NCI-H2081 (cell line): ENCODE measurements at places on chromosomes 12 and 14.

- no peak for DNase-seq
Observed at GRCh38 chr14:102344485-102344884, 18.2 kb downstream of the CINP start.

DNA sequence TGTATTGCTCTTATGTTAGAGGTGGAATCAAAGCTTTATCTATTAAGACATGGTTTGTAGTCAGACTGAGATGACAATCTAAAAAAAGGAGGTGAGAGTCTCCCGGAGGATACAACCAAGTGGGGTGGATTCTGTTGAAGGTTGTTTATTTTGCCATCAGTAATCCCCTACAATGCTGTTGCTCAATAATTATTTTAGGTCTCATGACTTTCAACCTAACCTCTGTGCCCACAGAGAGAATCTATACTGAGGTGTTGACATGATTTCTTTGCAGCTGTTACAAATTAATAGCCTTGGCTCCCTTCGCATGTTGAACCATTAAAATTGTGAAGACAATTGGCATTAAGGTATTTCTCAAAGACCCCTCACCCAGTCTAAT, 28.7 kb upstream of the FOS start:
- DNase-seq, result no peak

DNA sequence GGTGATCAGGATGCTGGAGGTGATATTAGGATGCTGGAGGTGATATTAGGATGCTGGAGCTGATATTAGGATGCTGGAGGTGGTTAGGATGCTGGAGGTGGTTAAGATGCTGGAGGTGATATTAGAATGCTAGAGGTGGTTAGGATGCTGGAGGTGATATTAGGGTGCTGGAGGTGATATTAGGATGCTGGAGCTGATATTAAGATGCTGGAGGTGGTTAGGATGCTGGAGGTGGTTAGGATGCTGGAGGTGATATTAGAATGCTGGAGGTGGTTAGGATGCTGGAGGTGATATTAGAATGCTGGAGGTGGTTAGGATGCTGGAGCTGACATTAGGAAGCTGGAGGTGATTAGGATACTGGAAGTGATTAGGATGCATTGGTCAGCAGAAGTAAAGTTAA, 101.4 kb downstream of the CALM1 start:
- no peak for DNase-seq

DNA sequence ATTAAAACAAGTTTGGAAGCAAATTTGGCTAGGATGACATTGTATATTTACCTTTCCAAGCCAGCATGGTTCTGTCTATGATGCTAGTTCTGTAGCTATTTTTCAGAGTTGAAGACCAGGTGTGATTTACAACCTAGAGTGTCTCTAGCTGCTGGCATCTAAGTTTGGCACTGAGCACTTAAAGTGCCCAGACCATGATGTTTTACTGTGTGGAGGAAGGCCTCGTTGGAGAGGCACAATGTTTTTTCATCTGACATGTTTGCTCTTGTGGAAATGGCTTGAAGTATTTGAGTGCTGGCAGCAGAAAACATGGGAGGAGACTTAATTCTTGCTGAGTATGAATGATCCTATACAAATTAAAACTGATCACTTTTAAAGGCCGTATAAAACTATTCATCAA, 13.0 kb upstream of the C12orf71 start:
- no peak for DNase-seq

DNA sequence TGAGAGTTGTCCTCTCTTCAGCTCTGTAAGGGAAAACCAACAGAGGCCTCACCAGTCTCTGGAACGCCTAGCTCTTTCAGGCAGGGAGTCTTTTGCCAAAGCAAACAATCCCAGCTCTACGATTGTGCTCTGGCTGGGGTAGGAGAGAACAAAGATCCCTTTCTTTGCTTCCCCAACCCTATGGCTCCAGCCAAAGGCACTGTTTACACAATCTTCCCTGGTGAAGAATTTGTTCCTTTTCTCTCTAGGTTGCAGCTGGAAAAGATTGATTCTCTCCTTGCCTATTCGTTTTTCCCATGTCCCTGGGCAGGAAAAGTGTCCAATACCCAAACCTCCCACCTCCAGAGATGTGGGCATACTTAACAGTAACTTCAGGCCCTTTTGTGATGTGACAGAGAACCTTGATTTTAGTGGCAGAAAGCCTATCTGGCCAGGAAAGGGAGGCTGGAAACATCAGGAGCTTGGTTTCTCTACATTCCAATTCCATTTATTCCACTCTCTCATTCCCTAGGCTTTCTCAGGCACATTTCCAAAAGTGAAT, 16.8 kb downstream of the ATP5MC2 start:
- DNase-seq, result peak; percentile 63

- peak; percentile 7 for DNase-seq
Observed at GRCh38 chr12:69779928-69780327, 41.3 kb downstream of the RAB3IP start.

DNA sequence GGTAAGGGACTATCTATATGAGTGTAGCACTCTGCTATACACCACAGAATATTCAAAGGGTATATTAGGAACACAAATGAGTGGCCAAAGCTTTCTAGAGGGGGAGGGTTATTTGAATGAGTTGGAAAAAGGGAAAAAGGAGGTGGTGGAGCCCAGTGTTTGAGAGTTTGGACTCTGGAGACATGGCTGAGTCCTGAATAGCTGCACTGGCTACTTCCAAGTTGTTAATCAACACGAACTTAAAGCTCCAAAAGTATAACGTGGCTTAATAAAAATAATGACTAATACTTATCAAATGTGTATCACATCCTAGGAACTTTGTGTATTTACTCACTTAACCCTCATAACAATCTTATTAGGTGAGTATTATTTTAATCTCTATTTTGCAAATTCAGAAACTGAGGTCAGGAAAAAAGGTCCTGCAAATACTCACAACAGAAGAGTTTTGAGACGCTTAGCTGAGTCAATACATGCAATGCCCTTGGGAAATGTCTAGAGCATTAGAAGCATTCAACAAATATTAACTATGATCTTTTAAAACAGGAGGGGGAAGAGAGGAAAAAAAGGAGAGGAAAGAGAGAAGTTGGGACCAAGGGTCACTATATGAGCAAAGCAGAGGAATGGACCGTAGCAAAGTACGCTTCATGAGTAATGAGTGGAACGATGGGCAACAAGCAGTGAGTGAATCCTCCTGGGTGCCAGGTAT, 189.5 kb upstream of the HMGA2 start:
- no peak for DNase-seq

- no peak for DNase-seq
Observed at GRCh38 chr14:54877015-54877702, 25.5 kb downstream of the GCH1 start.

DNA sequence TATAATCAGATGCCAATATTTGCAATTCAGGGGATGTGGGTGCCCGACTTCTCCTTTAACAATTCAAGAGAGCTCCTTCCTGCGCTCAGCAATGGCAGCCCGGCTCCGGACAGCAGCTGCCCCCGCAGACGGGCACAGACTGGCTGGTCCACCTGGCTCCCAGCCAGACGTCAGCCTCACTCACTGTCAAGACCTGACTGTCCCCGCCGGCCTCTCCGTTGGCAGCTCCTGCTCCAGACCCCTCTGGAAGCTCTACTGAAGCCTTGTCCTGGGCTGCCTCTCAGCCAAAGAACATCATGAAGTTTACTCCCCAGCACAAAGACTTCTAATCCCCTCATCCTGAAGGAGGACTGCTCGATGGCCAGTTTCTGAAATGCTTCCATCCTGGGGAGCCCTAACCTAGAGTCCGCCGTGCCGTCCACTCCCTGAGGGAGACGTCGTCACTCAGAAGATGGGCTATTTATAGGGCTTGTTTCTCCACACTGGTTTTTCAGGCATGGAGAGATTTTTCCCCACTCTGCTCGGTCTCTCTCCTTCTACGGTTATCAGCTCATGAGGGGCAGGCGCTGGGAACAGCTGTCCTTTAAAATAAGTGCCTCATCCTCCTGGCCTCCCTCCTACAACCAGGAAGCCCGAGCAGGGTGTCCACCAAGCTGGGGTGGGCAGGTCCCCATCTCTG, 126.2 kb downstream of the RFLNA start:
- DNase-seq, result no peak

- DNase-seq, result no peak
Observed at GRCh38 chr14:73944432-73945158, 5.3 kb downstream of the FAM161B start.

- DNase-seq, result no peak
Observed at GRCh38 chr12:95529693-95530225, 21.5 kb downstream of the USP44 start.

DNA sequence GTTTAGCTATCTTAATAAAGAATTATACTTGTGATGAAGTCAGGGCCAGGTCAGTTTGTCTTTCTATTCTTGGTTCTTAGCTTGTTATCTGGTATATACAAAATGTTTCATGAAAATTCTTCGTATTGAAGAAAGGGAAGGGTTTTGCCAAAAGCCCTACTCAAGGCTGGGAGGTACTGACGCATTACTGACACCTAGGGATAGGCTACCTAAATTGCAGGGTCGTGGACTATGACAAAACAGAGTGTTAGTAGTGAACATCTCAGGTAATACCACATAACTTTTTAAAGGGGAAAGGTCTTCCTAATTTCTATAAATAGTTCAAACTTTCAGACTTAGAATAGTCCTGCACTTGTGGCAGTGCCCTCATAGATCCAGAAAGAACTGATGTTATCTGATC, 246.3 kb downstream of the RGS6 start:
- DNase-seq, result no peak

GRCh38 chr12:12992418-12993130, 7.5 kb downstream of the HEBP1 start:
- DNase-seq, result no peak

GRCh38 chr12:131603106-131603938, 107.6 kb upstream of the SFSWAP start:
- no peak for DNase-seq

GRCh38 chr12:131387281-131388163, 323.4 kb upstream of the SFSWAP start:
- DNase-seq, result no peak

DNA sequence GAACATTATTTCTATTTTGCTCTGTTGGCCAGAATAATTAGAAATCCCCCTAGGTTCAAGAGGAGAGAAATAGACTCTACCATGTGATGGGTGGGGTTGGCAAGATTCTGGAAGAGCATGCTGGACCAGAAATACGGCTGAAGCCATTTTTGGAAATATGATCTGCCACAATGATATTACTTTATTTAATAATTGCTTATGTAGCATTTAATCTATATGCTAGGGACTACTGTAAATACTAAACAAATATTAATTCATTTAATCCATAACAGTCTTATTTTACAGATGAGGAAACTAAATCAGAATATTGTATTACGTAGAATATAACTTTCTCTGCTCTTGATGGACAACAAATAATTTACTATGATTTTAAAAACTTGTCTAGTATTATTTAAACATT, 193.7 kb downstream of the RAD51B start:
- DNase-seq, result no peak

- DNase-seq, result no peak
Observed at GRCh38 chr14:68522510-68523325, 270.1 kb downstream of the ZFP36L1 start.

DNA sequence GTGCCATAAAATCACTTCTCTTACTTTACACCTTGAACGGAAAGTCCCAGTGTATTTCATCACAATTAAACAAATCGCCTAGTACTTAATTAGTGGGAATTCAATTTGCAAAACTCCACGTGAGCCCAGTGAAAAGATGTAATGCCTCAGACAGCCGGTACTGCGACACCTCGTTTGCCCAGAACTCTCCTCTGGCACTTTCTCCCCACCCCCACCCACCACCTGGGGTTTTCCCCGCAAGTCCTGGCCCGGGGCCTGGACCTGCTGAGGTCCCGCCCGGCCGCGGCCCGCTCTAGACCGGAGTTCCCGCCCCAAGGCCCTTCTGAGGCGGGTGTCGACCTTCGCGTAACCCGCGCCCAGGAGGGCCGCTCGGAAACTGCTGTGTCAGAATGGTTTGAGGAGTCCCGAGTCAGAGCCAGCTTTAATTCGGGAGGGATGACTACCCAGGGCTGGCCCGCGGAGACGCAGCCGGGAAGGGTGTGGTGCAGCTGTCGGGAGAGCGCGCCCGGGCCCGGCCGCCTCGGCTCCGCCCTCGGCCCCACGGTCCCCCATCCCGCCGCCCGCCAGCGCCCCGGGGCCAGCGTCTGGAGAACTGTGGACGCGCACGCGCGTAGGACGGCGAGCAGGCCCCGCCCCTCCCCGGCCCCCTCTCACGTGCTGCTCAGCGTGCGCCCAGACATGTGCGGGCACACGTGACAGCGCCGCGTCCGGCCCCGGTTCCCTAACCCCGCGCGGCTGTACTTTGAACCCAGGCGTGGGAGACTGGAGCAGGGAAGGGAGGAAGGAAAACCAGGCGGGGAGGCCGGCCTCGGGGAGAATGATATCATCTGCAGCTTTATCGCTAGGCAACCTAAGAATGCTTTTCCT, 10.8 kb downstream of the BHLHE41 start:
- DNase-seq, result peak; percentile 75

GRCh38 chr12:66942741-66943465, 264.0 kb upstream of the GRIP1 start:
- DNase-seq, result no peak

DNA sequence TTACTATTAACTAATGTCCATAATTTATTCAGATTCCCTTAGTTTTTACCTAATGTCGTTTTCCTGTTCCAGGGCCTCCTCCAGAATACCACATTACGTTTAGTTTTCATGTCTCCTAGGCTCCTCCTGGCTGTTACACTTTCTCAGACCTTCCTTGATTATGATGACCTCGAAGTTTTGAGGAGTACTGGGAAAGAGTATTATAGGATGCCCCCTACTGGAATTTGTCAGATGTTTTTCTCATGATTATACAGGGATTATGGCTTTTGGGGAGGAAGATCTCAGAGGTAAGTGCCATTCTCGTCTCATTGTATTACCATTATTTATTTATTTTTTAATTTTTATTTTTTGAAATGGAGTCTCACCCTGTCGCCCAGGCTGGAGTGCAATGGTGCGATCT, 17.7 kb upstream of the C1S start:
- DNase-seq, result no peak

DNA sequence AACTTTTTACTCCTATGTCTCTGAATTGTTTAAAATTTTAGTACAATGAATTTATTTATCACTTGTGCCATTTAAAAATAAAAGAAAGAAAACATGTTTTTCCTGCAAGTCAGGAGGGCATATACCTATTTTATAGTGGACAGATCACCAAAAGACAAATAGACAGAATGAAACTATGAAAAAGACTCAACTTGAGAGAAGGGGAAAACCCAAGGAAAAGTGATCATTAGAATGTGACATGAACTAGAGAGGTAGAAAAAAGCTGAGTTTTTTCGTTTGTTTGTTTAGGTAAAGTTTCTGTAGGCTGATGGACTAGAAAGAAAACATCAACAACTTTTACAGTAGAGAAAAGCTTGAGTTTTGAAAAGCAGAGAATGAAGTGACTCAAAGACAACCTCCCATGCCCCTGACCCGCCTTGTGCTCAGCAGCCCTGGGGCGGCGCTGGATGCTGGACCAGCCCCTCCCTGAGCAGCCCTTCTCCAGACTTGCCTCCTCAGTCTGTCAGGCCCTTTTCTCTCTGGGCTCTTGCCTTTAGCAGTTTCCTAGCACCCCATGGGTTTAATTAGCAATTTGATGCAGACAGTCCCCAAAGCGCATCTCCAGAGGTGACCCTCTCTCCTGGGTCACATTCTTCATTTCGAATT, 95.1 kb upstream of the ARID2 start:
- no peak for DNase-seq

GRCh38 chr12:40238979-40239378, 14.2 kb downstream of the LRRK2 start:
- DNase-seq, result no peak
